ENCODE measurements at places on chromosomes 1 and 21.
A peak's percentile ranks its signal among the peaks of the same experiment; 100 is the strongest.

DNA sequence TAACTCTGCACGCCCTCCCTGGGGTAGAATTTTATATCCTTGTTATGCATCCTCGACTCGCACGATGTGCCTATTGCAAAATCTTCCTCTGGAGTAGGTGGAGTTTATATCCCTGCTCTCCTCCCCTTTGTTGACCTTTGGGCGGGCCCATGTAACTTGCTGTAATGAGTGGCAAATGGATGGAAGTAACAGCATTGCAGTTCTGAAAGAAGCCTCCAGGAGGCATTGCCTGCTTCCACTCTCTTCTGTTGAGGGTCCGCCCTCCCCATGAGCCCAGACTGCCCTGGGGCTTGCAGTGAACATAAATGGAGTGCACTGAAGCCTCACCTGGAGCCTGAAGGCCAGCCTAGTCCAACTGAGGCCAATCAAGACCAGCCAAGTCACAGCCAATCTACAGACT is 62.2 kb upstream of the GRIK3 start:
- DNase-seq = no peak

DNA sequence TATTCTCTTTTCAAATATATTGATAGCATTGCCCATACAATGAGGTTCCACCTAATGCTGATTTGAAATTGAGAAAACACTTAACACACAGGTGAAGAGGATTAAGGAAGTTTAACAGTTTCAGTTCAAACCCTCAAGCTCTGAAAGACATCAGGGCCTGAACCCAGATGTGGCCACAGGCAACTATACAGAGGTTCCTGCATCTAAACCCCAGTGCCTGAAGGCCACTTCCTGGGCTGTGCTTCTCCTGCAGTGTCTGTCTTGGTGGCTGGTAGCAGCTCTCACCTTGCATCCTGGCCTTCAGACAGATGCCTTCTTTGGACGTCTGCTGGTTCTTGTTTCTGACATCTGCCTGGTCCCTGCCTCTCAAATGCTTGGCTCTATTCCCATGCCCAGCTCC is 25.1 kb upstream of the NGF start:
- DNase-seq = no peak

DNA sequence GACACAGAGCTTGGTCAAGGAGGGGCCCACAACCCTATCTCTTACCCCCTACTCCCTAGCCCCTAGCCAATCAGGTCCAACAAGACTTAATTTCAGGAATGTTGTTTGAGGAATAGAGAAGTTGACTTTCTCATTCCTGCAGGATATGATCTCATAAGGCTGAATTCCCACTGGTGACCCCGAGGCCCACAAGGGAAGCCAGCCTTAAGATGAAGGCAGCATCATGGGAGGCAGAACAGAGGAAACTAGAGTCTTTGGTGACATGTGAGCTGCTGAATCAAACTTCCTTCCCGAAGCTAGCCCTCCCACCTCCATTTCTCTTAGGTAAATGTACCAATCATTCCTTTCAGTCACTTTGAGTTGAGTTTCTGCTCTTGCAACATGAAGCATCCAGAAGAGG is 9.1 kb upstream of the PDIK1L start:
- DNase-seq = no peak

- DNase-seq = no peak
These were observed 20.2 kb upstream of the ZNF436 start for GRCh38 chr1:23389837-23390321.

DNA sequence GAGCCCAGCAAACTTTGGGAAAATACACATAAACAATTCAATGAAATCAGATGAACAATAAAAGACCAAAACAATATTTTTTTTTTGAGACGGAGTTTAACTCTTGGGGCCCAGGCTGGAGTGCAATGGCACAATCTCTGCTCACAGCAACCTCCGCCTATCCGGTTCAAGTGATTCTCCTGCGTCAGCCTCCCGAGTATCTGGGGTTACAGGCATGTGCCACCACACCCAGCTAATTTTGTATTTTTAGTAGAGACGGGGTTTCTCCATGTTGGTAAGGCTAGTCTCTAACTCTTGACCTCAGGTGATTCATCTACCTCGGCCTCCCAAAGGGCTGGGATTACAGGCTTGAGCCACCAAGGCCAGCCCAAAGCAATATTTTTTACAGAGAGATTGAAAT is 1588.5 kb downstream of the BRINP3 start:
- DNase-seq = no peak

DNA sequence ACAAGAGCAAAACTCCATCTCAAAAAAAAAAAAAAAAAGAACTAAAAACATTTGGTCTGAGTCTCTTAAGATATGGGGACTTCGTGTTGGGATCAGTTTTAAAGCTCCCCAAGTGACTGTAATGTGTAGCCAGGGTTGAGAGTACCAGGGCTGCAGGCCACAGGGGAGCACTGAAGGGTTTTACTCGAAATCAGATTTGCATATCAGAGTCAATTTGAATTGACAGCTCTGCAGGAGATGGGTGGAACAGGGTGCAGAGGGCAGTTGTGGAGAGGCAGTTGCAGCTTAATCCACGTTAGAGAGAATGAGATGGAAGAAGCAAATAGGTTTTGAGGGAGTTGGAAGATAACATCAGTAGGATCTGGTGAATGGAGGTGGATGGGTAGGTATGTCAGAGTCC is 20.6 kb upstream of the ELOA start:
- no peak for DNase-seq

GRCh38 chr1:231566496-231566895 is 38.0 kb downstream of the TSNAX start:
- DNase-seq = no peak

- DNase-seq = no peak
These were observed 37.9 kb upstream of the CCDC27 start for GRCh38 chr1:3714284-3714741.

DNA sequence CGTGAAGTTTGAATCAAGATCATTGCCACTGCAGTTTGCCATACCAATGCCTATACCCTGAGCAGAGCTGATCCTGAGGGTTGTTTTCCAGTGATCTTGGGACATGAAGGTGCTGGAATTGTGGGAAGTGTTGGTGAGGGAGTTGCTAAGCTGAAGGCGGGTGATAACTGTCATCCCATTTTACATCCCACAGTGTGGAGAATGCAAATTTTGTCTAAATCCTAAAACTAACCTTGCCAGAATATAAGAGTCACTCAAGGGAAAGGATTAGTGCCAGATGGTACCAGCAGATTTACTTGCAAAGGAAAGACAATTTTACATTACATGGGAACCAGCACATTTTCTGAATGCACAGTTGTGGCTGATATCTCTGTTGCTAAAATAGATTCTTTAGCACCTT is 78.6 kb downstream of the FMN2 start:
- DNase-seq = no peak

GRCh38 chr21:38280454-38280853 is 23.7 kb downstream of the KCNJ15 start:
- DNase-seq = no peak

DNA sequence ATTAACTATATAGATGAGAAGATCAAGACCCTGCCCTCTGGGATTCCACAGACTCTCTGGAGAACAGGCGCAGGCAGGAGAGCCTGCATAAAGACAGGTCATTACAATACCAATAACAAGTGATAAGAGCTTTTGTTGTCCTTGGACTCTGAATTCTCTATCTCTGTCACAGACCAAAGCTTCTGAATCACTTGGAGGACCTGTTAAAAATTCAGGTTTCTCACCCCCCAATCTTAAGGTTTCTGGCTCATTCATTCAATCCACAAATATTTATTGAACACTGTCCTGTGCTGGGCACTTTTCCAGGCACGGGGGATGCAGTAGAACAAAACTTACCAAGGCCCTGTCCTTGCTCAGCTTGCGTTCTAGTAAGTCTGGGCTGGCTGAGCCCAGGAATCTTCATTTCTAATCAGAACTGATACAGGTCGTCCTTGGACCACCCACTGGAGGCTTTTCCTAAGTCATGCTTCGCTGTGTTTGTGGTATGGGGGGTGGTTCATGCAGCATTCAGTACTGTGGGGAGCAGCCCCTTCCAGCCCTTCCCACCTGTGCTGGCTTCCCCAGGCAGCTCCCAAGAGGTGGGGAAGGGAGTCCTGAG is 1.4 kb downstream of the EFNA4 start:
- no peak for DNase-seq

DNA sequence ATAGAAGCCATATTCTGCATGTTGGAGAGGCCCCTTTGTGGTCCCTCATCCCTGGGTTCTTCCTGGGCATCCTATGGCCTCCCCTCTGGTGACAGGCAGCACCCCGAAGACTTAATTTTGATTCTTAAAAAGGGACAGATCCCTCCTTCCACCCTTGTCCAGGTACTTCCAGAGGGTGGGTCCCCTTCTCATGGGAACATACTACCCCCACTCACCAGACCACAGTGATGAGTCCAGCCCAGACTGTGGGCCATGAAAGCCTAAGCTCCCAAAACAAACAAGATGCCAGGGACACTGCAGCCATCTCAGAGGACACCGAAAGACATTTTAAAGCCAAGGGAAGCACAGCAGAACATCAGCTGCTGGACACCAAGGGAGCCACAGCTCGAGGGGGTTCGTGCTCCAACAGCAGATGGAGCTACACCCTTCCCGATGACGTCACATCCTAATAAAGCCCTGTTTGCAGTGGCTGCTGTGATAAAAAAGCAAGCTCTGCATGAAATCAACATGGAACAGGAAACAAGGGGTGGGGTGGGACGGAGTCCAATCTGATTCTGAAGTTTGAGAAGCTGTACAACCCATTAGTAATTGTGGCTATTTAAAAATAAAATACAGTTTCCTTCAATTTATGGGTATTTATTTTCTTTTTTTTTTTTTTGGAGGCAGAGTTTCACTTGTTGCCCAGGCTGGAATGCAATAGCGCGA is 32.4 kb downstream of the GNB1 start:
- DNase-seq = peak; percentile 83

DNA sequence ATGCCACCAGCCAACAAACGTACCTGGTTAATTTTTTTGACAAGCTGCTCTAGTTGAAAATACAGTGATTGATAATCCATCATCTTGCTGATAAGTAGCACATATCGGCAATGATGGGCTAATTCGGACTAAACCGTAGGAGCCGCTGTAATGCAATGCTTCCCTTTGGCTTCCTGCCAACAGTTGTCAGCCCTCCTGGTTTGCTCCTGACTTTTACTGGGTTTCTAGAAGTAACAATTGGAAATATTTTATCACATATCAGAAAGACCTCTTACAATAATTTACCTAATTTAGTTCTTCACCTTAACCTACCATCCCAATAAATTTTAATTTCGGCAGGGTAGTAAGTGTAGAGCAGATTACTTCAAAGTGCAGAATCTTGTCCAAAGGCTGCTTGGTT is 148.5 kb downstream of the DHRS3 start:
- no peak for DNase-seq

DNA sequence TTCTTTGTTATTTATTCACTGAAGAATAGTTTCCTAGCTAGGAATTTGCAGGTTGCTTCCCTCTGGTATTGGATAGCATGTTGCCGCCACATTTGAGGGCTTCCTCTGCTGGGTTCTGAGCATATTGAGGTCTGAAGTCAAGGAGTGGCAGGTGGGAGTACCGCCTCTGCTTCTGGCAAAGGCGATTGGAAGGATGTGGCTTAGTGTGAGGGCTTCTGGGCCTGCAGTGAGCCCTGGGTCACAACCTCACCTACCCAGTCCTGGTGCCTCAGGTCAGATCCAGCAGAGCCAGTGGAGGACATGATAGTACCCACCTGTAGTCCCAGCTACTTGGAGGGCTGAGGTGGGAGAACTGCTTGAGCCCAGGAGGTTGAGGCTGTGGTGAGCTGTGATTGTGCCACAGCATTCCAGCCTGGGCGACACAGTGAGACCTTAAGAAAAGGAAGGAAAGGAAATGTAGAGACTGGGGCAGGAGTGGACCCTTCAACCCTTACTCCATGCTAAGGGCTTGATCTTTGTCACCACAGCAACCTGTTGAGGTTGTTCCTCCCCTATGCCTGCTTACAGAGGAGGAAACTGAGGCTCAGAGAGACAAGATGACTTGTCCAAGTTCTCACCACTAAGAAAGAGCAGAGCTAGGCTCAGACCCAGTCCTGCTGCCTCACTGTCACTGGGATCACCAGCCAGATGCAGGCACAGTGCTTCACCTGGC is 22.8 kb downstream of the A3GALT2 start:
- no peak for DNase-seq

DNA sequence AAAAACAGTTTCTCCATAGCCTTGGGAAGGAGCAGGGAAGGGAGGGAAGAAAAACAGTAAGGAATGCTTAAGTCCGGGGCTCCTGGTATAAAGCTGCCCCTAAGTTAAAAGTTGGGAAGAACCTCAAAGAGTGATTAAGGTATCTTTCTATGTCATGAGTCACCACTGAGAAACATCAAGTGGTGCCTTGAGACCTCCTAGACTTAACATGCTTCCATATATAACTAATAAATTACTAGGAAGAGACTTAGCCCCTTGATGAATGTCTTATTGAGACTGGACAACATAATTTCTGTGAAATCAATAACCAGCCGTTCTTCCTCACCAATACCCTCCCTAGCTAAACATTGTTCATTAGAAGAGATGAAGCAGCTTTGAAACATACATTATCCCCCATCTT is 121.8 kb upstream of the SLC44A3 start:
- no peak for DNase-seq
